ENCODE measurements at places on chromosomes 3 and 15. TPM values are rescaled to one million over a fixed set of nuclear protein-coding genes. Genes with fewer than 3 reads are reported as not detected.

Gene HRG
- not detected for total RNA-seq

Gene SLC28A1
- not detected for total RNA-seq

Gene TPRA1
- 20.2 TPM for total RNA-seq

Gene CORO2B
- total RNA-seq: 4.4 TPM

Gene THBS1
- 0.80 TPM for total RNA-seq

Gene GAP43
- total RNA-seq: 42.0 TPM

GRCh38 chr3:122794779-122795673 is at the start of gene SLC49A4:
Gene SLC49A4 (plus strand): TSS chr3:122795069. CDS start chr3:122795193, 124 bp downstream.
- peak; percentile 72 for DNase-seq

DNA sequence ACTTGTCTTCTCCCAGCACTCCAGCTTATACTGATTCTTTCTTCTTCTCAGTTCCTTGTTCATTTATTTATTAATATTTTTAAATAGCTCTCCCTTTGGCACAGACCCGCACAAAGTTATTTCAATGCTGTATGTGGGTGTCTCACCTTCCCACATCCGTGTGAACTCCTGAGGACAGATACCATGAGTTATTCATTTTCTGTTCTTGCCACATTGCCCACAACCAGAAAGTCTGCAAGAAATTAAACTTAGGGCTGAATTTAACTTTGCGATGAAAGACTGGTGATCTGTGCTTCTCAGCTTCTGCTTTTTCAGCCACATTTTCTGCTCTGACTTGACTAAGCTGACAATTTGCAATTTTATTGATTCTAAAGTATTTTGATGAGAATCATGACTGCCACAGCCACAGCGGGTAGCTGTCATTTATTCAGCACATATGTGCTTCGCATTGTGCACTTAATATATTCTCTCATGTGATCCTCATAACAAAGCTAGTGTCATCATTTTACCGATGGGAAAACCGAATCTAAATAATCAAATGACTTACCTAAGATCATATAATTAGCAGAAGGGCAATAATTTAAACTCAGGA is 569.8 kb downstream of the EDEM1 start:
- no peak for DNase-seq

DNA sequence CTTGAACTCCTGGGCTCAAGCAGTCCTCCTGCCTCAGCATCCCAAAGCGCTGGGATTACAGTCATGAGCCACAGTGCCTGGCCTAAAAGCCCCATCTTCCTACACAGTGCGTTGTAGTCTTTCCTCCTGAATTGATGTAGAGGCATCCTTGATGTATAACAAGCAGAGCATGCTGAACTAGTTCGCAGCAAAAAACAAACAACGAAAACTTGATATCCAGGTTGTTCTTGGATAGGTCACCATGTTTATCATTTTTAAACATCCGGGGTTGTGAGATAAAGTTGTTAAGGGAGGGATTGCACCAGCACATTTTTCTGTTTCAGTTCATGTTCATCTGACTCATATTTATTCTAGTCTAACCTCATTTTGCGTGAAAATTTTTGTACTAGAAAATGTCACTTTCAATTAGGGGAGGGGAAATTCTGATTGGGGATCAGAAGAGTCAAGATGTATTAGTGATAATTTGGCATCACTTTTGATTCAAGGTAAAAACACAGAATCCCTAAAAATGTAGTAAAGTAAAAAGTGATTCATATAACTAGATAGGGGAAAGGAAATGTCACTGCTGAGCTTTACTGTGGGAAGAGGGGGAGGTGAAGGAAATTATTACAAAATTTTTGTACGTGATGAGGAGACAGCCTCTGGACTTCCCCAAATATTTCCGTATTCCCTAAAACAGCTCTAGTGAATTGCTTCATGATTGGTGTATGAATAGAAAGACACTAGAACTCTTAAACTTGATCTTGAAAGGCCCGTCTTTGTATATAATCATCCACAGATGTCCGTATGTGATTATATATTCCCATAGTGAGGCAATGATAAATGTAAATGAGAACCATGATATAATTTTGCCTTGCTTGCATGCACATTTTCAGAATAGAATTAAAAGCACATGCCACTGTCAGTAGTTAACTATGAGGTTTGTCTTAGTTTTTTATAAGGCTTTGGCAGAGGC is 22.9 kb downstream of the RAB8B start:
- peak; percentile 56 for DNase-seq

DNA sequence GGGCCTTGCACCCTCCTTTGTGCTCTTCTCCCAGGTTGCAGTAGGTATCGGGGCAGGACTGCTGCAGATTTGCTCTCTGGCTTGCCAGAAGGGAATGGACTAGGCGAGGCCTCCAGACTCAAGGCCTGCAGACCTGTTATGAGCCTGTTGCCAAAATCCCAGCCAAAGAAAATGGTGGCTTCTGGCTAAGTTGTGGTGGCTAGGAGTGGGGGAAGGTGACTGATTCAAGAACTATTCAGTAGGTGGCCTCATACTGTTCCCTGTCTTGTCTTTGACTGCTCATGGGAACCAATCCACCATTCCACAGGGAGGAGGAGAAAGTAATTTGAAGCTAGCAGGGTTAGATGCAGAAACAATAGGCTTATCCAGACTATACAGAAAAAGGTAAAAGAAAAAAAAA is 380.4 kb upstream of the PROK2 start:
- DNase-seq: no peak

DNA sequence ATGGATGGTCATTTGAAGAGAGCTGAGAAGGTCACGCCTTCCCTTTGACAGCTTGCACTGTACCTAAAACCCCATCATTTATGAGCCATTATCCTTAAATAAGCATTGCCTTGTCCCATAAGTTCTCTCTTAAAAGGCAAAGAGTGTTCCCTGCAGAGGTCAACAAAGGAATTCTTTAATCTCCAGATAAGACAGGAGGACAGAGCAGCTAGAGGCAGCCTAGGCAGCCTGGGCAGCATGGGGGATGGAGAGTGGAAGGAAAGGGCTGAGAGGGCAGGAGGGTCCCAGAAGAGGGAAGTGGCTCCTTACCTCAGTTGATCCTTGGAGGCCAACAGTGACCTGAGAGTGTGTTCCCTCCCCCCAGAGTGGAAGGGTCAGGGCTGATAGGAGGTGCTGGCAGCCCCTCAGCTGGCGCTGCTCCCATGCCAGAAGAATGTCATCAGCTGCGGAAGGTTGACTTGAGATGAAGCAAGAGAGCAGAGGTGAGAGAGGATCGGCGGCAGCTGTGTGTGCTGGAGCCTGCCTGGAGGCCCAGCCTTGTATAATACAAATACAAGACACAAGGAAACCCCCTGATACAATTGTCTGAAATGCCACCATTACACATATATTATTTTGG is 12.8 kb downstream of the KBTBD13 start:
- DNase-seq: no peak

- DNase-seq: peak; percentile 61
Observed at GRCh38 chr3:115832265-115832664, 209.0 kb downstream of the GAP43 start.

- no peak for DNase-seq
Observed at GRCh38 chr3:189699885-189700284, 68.7 kb downstream of the TP63 start.

- no peak for DNase-seq
Observed at GRCh38 chr15:79804838-79805237, 92.0 kb downstream of the MTHFS start.

GRCh38 chr3:168709073-168709472 is 613.3 kb upstream of the GOLIM4 start:
- DNase-seq: no peak

DNA sequence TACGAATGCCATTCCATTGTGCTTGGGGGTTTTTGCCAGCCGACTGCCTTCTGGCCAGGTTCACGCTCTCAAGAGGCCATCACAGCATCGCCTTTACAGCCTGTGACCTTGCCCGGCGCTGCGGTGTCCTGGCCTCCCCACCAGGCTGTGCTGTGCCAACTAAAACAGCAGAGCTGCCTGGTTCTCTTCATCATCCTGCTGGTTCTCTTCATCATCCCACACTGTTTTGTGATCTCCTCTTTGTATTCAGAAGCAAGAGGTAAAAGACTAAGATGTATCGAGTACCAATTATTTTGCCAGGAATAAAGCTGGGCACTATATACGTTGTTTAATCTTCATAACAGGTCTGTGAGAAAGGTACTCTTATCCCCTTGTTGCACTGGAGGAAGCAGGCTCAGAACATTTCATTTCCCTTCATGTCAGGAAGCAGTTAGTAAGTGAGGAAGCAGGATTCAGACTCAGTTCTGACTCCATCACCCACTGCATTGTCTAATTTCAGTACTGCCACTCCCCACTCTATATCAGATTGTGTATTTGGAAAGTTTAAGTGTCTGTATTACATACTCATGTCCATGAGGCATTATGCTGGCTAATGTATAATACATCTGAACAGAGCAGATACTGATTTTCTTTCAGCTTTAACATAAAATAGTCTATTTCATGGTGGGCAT is 92.7 kb downstream of the LRRC28 start:
- no peak for DNase-seq
